ENCODE measurements at places on chromosomes 2 and 18.

DNA sequence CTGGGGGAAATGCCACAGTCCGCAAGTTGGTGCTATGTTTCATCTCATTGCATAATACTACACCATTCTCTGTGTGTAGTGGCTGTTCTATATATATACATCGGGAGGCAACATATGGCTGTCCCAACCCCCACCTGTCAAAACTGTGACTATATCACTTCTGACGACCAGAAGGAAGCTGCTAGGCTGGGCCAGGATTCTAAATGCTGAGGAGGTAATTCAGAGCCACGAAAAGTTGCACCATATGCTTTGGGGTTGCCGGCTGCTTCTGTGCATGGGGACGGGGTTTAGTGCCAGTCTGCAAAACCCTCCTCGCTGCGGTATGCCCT lies 117.3 kb downstream of the MSH2 start:
- DNase-seq = no peak

GRCh38 chr18:64519201-64519600 lies 370.3 kb upstream of the LINC00305 start:
- no peak for DNase-seq

GRCh38 chr2:191252699-191253098 lies 7.5 kb downstream of the MYO1B start:
- no peak for DNase-seq

GRCh38 chr18:55925772-55926171 lies 337.8 kb upstream of the TCF4 start:
- DNase-seq = no peak

DNA sequence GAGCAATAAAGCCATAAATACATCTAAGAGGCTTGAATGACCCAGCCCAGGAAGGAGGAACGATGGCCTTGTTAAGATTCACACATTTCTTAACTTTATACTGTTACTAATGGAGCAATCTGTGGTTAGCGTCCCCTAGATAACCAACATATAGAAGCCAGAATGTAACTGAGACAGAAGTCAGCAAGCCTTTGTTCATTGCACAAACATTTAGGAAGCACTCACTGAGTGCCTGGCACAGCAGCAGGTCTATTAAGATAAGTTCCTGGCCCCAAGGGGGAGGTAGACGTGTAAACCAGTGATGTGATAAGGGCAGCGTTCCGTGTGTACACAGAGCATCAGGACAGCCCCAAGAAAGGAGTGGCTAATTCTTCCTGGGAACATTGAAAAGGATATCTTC lies 63.6 kb upstream of the ATL2 start:
- DNase-seq = no peak

DNA sequence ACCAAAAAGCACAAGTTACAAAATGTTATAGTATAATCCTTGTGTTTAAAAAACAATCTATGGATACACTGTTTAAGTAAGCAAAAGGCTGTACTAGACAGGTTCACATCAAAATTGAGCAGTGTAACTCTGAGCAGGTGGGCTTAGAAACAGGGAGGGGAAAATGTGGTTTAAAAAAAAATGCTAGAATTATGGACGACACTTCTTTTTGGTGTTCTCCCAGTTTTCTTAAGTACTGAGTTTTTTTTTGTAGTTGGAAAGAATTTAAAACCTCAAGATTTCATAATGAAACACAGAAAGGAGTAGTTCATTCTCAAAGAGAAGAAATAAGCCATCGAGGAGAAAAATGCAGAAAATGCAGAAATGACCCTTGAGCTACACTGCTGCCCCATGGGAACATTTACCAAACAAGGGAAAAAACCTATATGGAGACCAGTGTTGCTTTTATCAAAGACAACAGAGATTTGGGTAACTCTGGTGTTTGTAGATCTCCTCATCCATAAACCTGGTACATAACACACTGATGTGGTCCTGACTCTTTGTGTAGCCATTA lies 100.7 kb downstream of the MYO5B start:
- no peak for DNase-seq

DNA sequence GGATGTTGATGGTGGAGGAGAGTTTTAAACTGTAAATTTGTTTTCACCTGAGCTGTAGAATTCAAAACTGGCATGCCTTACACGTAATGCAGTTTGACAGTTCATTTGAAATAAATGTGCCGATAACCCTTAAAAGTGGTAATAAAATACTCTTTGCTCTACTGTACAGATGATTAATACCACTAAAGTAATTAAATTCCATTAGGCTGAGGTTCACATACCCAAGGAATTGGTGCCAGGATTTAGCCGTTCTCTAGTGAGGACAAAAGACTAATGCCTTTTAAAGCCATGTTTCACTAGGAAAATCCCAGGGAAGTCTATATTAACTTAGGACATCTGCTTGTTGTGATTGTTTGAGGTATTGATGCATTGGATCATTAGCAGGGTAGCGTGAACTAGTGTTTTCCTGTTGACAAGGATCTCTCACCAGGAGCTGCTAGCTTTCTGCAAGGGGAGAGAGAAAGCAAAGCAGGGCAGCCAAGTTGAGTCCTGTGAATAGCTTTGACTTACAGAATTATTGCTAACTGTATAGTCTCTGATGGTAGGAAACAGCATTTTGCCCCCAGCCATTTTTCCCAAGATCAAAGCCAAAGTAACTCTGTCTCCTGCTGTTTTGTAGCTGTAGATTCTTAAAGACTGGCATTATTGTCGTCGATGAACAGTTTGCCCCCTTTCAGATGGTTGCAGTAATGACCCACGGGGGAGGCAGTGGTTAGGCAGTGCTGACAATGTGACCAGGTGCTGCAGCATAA lies 280.9 kb upstream of the FANCL start:
- no peak for DNase-seq

DNA sequence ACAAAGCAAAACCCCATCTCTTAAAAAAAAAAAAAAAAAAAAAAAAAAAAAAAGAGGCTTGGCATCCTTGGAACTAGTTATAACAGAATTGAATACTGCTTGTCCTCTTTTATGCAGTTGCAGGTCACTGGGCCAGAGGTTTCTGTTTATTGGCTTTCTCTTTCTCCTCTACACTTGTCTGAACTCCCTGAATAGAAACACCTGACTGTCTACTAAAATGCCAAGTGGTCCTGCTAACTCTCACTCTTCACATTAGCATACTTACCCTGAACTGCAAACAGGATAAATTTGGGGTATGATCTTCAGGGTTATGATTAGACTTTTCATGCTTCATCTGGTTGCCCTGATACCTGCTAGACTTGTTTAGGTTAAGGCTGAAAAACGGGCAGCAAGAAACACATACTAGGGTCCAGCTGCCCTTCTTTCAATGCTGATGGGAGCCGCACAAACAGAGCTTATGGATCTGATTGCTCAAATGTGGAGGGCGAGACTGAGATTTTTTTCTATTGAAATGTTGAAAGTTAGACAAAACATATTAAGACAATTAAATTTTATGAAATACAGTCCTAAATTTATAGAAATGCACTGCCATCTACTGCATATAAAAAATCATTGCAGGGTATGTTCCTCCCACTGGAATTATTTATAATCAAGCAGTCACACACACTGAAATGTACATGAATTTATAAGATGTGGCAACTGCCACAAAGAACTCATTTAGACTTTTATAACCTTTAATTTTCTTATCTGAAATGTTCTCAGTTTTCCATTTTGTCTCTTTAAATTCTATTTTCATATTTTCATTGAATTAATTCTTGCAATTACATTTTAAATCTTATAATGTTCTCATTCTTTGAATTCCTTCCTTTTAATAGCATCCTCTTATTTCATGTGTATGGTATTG lies 40.8 kb downstream of the GTF3C3 start:
- no peak for DNase-seq

DNA sequence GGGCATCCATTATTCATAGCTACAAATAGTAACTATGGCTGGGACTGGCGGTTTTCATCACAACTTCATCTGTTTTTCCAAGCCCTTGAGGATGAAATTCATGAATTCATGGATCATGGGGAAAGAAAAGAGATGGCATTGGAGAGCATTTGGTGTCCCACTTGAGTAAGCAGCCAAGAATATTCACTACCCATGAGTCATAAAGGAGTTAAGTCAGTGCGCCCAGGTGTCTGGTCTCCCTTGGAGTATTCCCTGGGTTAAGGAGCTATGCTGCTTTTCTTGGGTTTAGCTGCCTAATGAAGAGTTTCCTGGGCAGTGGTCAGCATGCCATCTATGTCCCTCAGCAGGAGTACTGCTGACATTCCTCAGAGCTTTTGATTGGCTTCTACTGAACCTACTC lies 21.3 kb upstream of the LDAH start:
- no peak for DNase-seq

GRCh38 chr2:160869411-160869810 lies 290.8 kb upstream of the TANK start:
- DNase-seq = no peak

DNA sequence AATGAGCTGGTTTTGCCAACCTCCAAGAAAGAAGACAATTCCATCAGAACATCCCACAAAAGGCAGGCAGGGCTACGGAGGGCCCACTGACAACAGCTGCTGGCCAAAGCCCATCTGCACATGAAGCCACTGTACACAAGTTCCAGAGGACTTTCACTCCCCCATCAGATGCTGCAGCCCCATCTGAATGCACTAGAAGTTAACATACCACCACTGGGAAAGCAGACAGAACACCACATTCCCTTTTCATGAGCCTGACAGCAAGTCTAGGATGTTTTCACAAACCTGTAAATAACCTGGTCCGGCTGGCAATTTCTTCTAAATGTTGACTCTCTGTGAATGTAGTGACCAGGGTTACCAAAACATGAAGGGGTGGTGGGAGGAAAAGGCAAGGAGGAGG lies 41.5 kb downstream of the CCBE1 start:
- no peak for DNase-seq

- no peak for DNase-seq
These were observed 41.8 kb upstream of the GRB14 start for GRCh38 chr2:164662868-164663631.

DNA sequence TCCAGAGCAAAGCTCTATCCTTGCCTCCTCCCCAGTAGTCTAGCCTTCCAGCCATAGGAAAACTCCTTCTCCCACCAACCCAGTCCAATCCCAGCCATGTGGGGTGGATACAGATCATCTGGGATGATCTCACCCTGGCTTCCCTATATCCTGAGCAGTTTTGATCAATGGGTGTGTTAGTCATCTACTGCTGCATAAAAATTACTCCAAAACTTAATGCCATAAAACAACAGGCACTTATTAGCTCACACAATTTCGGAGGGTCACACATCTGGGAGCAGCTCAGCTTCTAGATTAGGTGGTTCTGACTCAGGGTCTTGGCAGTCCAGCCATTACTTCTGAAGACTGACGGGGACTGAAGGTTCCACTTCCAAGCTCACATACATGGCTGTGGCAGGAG lies 190.4 kb downstream of the SPP2 start:
- no peak for DNase-seq

- no peak for DNase-seq
These were observed 125.9 kb downstream of the MAIP1 start for GRCh38 chr2:200081236-200081635.

DNA sequence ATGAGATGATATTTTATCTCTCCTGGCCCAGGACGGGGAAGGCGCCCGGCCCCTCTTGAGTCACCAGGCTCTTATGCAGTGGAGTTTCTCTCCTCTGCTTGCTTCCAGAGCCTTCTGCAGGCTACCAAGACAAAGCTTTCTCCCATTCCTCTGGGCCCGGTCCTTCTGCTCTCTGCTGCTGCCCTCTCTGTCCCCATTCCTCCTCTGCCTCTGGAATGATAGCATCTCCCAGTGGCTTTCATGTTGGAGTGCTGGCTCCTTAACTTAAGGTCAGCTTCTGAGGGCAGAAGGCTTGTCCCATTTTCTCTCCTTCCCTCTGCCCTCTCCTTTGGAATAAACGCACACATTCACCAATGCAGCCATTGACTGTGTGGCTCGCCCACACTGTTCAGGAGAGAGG lies 86.2 kb downstream of the SDC1 start:
- no peak for DNase-seq

DNA sequence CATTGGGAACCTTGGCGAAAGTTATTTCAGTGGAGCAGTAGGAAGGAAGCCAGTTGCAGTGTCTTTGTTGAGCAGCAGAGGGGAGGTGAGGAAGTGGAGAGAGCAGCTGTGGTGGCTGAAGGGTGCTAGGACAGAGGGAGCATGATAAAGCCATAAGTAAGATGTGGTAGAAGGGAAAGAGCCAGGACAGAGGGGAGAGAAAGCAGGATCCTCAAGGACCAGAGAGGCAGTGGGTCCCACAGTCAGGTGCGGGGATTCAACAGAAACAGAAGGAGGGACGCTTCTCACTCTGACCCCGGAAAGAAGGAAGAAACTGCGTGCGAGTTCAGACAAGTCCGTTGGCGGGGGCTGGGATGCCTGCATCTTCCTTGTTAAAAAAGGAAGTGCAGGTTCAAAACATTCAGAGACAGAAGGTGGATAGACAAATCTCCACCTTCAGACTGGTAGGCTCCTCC lies at the start of gene CXCR2:
Gene CXCR2, plus strand, starts transcription at position 403 of the 455 bp plus-strand sequence. CDS start 8,774 bp downstream, outside the sequence.
- no peak for DNase-seq

GRCh38 chr18:66632756-66633155 lies 28.9 kb upstream of the CDH19 start:
- no peak for DNase-seq

DNA sequence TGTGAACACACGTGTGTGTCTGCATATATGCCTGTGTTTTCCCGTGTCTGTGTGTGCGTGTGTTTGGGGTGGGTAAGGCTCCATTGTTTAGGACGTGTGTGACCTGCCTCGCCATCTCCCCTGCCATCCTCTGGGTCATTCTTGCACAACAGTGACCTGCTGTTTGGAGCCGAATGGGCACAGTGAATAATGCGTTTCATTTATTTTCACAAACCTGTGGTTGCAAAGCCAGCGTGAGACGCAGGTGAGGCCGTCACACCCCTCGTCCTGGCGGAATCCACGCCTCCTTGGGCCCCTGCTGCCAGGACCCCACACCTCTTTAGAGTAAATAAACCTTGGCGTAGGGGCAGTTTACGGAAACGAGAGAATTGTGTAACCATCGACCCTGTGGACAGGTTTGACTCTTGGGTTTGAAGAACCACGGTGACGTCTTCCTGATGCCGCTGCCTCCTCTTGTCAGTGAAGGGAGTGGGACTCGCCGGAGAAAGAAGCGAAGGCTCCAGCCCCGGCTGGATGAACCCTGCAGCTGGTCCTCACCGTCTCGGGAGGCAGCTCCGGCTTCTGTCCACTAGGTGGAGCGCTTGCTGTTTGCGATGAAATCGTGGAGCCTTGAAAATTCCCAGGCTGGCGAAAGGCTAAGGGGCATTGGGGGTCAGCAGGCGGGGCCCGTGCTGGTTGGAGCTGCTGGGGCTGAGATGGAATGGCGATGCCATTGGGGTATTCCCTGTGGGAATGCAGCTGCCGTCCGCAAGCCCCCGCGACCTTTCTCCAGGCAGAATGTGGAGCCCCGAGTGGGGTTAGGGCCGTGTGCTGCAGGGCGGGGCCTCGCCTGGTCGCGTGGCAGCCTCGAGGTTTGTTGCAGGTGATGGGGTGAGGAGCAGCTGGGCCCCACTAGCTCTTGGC lies 81.1 kb downstream of the RTP5 start:
- peak; percentile 80 for DNase-seq

DNA sequence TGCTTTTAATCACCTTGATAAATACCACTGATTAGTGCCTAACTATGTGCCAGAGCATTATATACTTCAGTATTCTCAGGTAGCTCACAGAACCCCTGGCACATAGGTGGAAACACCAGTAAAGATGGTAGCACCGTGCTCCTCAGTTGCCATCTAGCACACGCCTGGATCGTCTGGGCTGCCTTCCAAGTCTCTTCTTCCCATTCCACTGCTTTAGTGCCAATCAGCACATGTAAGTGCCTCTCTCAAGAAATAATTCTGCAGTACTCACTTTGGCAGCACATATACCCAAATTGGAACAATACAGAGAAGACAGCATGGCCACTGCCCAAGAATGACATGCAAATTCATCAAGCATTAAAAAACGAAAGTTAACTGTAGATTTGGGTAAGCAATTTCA lies 13.0 kb downstream of the POLR2D start:
- DNase-seq = no peak

- DNase-seq = no peak
These were observed 335.4 kb upstream of the VWC2L start for GRCh38 chr2:214075456-214075855.

GRCh38 chr2:177909962-177910361 lies 162.6 kb downstream of the PDE11A start:
- DNase-seq = no peak

Measured in sigmoid colon (tissue), 7 donors.